ENCODE measurements at places on chromosomes 4 and X.
A peak's percentile ranks its signal among the peaks of the same experiment; 100 is the strongest.

DNA sequence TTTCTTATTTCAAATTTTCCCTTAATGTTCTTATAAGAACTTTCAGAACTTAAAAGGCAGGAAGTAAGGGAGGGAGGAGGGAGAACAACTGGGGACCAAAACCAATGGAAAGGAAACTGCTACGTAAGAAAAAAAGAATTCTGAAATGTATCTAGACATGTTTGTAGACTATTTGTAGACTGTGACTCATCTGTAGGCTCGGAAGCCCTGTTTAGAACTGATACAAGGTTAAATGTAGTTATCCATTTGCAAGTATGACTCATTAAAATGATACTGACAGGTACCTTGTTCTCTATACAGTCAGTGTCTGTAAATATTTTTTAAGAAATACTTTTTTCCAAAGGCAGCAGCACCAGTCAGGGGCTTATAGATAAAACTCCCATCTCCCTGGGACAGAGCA is 202.0 kb downstream of the DHX15 start:
- DNase-seq: no peak

DNA sequence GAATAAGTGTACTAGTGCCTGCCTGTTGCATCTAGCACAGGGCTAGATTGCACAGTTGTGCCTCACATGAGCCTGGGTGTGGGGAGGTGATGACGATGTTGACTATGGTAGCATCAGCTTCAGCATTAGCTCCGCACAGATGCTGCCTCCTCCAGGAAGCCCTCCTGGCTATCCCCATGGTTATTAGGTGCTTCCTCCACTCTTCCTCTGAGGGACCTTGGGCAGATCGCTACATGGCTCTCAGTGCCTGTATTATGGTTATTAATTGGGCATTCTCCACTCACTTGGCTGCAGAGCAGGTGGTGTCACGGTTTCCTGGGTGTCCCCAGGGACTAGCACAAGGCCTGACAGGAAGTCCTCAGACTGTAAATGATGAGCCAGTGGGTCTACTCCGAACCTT is 325.6 kb downstream of the ARHGAP10 start:
- no peak for DNase-seq

DNA sequence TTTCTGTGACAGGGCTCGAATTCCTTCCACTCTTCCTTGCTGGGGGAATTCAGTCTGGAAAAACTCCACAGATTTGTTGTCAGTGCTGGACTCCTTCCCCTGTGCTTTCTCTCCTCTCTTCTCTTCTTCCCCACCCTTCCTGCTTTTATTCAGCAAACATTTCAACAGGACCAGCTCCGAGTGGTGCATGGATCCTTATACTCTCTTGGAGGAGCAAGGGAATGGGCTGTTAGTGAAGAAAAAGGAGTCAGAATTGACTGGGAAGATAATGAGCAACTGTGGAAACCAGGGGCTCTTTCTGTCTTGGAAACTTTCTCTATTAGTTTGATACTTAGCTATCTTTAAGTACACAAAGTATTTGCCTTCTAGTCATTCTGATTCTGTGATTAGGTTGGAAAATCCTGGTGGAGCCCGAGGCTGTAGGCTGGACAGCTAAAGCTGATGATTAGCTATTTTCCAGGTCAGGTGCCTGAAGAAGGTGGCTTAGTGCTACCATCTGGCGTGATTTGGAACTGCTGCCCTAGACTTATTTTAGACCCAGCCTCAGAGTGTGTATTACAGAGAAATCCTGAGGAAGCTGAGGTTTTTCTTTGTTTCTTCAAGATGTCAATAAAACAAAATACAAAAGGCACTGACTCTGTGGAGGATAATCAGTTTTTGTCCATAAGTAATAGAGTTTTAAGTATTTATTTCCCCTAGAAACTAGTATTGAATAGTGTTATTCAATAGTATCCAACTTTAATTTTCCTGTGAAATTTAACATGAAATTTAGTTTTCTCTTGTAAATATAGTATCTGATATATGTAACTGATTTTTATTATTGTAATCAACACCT is 38.4 kb downstream of the NAP1L5 start:
- DNase-seq: no peak

DNA sequence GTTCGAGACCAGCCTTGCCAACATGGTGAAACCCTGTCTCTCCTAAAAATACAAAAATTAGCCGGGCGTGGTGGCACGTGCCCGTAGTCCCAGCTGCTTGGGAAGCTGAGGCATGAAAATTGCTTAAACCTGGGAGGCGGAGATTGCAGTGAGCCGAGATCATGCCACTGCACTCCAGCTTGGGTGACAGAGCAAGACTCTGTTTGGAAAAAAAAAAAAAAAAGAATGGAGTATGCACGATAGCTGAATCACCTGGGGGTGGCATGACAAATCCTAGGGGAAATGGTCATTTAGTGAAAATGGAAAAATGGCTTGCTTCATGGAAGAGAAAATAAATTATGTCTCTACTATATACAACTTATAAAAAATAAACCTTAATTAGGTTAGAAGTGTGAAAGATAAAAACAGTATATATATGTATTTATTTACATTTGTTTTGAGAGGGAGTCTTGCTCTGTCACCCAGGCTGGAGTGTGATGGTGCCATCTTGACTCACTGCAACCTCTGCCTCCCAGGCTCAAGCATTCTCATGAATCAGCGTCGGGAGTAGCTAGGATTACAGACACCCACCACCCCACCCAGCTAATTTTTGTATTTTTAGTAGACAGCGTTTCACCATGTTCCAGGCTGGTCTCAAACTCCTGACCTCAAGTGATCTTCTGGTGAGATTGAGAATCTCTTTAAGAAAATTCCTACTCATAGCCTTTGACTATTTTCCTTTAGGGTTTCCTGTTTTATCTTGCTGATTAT is 19.3 kb upstream of the ING2 start:
- no peak for DNase-seq

DNA sequence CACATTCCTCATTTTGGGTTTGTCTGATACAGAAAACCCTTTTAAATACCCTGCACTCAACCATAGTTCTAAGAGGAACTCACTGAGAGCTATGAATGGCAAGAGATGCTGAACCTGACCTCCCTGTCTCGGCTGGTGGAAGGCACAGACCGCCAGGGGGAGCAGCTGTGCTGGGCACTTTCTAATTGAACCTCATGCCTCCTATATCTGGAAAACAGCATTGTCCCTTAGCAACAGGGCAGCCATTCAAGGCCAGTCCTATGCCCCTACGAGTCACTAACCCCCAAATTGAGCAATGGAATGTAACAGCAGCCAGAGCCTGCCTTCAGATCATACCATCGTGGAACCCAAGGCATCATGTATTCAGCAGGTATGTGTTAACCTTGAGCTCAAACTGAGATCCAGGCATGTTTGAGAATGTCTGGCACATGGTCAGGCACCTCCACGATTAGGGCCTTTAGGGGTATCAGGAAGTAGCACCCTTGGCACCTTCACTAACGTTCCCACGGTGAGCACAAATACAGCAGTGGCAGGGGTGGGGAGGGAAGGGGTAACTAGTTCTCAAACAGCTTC is 5.1 kb downstream of the USP27X start:
- peak; percentile 40 for DNase-seq

All from dorsolateral prefrontal cortex (tissue), 122 donors.